ENCODE measurements at places on chromosomes 1 and 21.

GRCh38 chr1:185694081-185694480 lies 40.1 kb upstream of the HMCN1 start:
- DNase-seq, result no peak

DNA sequence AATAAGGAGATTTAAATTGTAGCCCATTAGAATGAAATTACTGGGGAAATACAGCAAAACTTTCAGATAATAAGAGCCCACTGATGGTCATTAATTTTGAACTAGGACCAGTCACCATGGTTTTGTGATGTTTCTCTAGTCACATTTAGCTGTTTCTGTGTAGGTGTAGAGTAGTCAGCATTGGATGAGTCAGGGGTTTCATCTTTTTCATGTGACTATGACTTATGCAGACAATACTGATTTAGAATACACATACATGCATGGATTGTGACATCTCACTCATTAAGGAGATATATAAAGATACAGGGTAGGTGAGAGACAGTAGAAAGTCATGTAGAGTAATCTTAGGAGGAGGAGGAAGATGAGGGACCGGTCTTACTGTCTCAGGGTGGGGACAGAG lies 1192.7 kb downstream of the KCNT2 start:
- DNase-seq, result no peak

DNA sequence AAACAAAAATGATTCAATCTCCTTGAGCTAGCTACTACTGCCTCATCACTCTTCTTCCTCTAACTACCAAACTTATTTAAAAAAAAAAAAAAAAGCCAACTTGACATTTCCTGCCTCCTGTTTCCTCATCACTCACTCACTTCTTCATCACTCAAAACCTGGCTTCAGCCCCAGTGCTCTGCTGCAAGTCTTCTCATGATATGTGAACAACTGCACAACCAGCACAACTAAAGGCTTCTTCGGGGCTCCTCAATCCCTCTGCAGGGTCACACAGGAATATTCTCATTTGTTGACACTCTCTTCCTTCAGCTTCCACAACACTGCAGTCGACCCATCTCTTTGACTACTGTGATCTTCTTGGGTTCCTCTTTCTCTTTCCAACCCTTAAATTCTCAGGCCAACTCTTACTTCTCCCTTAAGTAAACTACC lies 7.6 kb downstream of the MTF1 start:
- DNase-seq, result no peak

- no peak for DNase-seq
Observed at GRCh38 chr21:36807422-36807928, 108.6 kb downstream of the SIM2 start.

DNA sequence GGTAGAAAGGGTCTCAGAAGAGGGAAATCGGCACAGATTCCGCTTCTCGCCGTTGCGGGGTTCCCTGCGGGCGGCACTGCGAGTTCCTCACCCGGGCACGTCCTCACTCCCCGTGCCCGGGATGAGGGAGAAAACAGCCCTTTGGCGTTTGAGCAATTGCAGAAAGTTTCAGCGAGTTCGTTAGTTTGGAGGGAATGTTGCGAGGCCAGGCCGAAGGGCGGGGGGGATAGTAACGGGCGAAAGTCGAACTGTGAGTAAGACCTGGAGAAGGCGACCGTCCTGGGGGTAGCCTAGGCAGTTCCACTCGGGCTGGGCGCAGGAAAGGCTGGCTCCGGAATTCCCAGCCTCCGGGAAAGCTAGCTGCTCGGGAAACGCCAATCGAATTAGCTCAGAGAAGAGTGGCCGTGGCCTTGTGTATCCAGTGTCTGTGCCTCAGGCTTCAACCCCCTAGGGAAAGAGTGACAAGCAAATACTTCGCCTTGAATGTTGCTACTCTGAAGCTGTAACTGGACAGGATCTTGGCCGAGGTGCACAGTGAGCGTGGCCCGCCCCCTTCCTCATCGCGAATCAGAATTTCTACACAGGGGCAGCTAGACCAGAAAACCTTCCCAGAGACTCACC lies 787 bp downstream of the PTGFR start:
- no peak for DNase-seq

DNA sequence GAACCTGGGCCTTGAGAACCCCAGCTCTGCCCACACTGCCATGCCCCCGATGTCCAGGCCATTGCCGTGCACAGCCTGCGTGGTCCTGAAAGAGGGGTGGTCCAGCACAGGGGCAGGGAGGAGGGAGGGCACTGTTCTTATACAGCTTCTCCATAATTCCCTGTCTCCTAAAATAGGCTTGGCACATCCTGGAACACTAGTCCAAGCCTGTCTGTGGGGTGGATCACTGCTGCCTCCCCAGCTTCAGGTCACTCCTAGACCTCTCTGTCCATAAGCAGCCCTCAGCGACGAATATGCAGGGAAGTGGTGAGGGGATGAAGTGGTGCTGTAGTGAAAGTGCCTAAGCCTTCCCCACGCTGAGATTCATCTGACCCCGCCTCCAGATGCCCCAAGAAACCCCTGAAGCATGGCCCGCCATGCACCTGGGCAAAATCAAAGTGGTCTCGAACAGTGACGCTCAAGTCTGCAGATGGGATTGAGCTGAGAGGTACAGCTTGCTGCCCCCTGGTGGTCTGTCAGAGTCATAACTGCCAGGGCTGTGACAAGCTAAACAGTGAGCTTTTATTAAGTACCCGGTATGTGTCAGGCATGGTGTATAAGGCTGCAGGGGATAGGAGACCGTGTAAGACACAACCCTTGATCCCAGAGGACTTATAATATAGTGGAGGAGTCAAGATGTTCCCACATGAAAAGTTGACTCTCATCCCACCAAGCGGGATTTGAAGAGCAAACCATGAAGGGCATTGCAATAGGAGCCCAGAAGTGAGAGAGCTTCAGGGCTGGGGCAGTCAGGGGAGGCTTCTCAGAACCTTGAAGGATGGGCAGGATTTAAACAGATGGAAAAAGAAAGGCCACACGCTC lies 66.6 kb downstream of the FAM163A start:
- peak; percentile 62 for DNase-seq

DNA sequence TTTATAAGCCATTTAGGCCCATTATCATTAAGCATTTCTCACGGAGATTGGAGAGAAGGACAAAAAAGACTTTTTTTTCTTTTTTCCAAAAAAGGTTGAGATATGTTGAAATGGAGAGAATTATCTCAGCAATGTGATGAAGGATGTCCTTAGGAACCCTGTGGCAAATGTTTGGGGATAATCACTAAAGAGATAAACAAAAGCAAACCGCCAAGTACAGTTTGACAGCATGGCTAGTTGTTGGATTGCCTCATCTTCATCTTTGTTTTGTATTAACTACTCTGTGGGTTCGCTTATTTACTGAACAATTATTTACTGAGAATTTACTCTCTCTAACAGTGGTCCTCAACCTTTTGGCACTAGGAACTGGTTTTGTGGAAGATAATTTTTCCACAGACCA lies 97.4 kb upstream of the HP1BP3 start:
- DNase-seq, result no peak

GRCh38 chr1:36479505-36480051 lies 3.1 kb downstream of the CSF3R start:
- DNase-seq, result no peak

- no peak for DNase-seq
Observed at GRCh38 chr1:118151312-118151937, 33.6 kb downstream of the SPAG17 start.

GRCh38 chr1:87765681-87766070 lies 437.0 kb downstream of the LMO4 start:
- no peak for DNase-seq

- no peak for DNase-seq
Observed at GRCh38 chr1:243693800-243694199, 156.2 kb downstream of the AKT3 start.

DNA sequence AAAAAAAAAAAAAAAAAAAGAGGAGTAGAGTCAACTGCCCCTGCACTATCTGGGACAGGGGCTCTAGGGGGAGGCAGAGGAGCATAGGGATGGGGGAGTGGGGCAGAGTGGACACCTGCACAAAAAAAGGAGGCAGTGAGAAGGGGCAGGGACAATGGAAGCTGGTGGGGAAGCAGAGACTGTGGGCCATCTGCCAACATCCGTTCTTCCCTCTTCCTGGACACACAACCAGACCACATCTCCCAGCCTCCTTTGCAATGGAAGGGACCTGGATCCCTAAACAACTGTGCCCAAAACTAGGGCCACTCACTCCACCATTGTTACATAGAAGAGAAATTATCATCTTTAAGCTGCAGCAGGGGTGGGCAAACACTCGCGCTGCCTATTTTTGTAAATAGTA lies 38.4 kb downstream of the NEK2 start:
- no peak for DNase-seq

- no peak for DNase-seq
Observed at GRCh38 chr1:11365744-11366387, 92.9 kb downstream of the UBIAD1 start.

GRCh38 chr1:169727307-169727706 lies 6.6 kb downstream of the SELE start:
- DNase-seq, result no peak

DNA sequence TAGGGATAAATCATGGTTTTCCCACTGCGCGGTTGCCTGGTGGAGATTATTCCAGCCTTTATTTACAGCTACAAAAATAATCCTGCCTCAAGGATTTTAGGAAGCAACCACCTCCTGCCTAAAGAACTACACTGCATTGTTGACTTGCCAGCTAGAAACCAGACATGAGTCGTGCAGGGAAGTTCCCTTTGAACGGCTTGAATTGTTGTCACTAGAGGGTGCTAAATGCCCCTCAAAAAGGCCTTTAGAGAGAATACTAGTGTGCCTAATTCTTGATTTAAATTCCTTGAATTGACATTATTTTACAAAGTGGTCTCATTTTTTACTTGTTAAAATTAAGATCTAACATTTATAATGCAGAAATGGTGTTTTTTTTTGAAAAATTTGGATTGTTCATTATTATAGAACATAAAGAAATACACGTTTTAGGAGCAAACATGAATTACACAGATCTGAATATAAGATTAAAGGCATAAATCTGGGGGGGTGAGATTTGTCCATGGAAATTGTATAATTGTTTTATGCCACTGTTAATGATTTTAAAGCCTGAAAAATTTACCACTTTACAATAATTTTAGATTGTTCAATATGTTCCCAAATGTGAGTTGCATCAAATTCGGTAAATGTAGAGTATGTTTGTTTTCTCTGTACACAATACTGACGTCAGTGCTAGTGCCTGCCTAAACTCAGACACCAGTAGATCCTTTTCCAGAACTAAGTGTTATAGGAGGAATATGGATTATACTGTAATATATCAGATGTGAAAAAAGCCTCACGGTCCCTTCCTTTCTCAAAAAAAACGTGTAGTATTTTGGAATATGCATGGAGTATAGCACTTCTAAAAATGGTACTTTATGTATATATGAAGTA lies 7.6 kb upstream of the ERG start:
- peak; percentile 70 for DNase-seq

DNA sequence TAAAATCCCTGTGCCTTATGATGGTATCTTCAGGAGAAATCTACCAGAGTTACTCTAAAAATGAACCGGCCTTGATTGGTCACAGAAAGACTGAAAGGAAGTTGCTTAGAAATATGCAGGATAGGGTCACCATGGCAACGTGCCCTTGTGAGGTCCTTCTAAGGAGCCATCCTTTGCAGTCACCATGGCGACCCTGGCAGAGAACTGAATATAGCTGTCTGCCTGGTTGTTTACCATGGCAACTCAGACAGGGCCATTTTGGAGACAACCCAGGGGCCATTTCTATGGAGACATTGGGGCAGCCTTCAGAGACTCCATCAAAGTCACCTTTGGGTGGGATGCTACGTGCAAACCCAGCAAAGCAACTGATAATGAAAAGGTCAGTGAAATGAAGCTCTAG lies 43.0 kb downstream of the SNX7 start:
- DNase-seq, result no peak

GRCh38 chr1:2611031-2611501 lies 21.8 kb downstream of the MMEL1 start:
- peak; percentile 91 for DNase-seq

DNA sequence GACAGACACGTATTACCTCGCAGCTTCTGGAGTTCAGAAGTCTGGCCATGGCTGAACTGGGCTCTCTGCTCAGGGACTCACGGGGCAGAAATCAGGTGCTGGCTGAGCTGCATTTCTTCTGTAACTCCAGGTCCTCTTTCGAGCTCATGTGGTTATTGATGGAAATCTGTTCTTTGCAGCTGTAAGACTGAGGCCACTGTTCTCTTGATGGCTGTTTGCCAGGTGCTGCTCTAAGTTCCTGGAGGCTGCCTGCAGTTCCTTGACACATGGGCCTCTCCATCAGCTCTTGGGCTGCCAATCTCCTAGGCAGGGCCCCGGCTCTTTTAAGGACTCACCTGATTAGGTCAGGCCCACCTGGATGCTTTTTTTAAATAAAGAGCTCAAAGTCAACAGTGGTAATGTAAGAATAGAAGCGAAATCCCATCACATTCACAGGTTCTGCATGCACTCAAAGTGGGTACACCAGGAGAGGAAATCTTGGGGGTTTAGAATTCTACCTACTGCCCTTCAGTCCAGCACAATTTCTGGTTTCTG lies 139.1 kb downstream of the KAZN start:
- DNase-seq, result no peak

- no peak for DNase-seq
Observed at GRCh38 chr1:111789666-111790316, 34.1 kb downstream of the DDX20 start.

DNA sequence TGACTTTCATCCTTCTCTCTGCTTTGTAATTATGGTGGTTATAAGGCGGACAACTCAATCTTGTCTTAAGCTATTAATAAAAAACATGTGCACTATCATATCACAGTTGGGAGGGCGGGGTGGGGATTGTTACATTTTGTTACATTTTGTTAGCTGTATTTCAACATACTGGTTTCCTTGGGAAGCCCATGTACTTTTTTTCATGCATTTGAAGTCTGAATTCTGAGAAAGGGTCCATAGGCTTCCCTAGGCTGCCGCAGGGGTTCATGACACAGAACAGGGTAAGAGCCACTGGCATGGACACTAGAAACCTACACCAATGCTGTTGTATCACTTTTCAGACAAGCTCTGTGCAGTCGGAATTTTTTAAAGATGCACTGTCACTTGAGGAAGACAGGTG lies 178.8 kb downstream of the ETS2 start:
- no peak for DNase-seq

- no peak for DNase-seq
Observed at GRCh38 chr1:173383351-173383750, 93.8 kb upstream of the PRDX6 start.

DNA sequence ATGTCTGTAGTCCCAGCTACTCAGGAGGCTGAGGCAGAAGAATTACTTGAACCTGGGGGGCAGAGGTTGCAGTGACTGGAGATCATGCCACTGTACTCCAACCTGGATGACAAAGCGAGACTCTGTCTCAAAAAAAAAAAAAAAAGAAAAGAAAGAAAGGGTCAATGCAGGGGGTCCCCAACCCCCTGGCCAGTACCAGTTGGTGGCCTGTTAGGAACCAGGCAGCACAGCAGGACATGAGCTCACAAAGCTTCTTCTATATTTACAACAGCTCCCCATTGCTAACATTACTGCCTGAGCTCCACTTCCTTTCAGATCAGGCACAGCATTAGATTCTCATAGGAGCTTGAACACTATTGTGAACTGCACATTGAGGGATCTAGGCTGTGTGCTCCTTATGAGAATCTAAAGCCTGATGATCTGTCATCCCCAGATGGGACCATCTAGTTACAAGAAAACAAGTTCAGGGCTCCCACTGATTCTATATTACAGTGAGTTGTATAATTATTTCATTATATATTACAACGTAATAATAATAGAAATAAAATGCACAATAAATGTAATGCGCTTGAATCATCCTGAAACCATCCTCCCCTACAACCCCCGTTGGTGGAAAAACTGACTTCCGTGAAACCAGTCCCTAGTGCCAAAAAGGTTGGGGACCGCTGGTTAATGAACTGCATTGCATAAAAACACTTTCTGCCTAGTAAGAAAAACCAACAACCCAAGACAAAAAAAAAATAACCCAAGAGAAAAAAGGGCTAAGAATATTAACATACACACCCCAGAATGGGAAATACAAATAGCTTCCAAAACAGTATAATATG lies 2.8 kb downstream of the ZBTB8OS start:
- DNase-seq, result no peak

Data from DMS153 (cell line).